ENCODE measurements at places on chromosomes 2 and 18.

GRCh38 chr2:216031960-216032689 is 18.8 kb upstream of the MREG start:
- DNase-seq, result no peak

DNA sequence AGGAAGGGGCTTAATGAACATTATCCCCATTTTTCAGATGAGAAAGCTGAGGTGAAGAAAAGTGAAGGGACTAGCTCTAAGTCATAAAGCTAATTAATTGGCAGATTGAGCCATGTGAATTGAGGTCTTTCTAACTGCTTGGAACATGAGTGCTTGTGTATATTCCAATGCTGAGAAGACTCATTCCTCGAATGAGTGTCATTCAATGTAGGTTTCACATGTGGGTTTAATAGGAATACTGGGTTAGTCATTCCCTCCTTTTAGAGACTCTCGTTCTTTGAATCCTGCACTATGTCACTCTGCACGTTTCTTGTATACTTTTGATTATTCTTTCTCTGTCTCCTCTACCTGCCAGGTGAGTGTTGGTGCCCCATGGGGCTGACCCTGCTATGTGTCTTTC is 218.2 kb downstream of the HRH4 start:
- DNase-seq, result no peak

DNA sequence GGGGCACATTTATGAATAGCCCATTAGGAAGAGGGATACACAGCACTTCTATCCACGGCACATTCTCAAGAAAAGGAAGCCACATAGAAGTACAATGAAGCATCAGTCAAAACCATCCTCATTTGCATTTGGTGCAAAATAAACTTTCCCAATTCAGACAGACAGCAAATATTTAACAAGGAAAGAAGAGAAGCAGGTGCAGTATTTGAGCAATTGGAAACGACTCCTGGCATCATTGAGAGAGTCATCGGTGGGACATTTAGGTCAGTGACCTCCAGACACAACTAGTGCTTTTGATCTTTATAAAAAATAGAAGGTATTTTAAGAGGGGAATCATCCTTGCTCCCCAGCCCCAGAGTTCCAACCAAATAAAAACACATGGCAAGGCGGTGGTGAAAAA is 118.0 kb downstream of the MREG start:
- DNase-seq, result no peak

DNA sequence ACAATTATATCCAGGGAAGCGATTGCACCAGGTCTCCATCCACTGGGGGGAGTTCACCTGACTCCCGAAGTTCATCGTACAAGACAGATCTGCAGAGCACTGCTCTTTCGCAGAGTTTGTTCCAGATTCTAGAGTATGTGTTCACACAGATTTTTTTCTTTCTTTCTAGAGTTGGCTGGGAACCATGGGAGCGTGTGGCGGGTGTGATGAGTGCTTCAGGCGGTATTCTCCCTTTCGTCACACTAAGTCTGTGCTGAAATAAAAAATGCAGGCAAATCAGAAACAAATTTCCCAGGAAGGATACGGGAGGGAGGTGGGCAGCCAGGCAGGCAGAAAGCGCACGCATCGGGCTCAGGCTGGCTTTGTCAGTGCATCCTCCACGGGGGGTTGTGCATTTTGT is 129.8 kb upstream of the SOX11 start:
- DNase-seq, result no peak

DNA sequence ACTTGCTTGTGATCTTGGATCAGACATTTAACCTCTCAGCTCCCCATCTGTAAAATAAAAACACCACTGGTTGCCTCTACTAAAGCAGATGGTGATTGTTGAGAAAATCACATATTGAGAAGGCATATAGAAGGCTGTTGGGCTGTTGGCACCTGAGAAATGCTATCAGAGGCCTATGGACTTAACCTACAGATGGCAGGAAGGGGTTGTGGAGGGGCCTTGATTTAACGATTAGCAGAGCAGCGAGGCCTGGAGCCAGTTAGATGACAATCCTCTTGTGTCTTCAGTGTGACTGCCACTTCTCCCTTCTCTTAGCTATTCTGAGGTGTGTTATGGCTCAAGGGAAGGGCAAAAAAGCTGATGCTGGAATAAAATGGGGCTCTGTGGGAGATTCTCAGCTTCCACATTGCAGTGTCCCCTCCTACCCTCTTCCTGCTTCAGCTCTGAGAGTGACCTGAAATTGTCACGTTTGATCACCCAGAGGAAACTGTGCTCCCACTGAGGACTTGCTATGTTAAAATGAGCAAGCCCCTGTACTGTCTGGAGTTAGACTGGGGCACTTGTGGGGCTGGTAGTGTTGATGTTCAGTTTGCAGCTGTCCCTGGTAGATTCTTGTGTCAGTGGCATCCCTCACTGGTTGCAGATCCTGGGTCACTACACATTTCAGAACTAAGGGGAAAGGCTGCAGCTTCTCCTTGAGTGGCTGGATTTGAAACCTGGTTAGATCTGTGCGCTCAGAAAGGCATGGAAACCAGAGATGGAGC is 31.5 kb downstream of the CXCR4 start:
- no peak for DNase-seq

DNA sequence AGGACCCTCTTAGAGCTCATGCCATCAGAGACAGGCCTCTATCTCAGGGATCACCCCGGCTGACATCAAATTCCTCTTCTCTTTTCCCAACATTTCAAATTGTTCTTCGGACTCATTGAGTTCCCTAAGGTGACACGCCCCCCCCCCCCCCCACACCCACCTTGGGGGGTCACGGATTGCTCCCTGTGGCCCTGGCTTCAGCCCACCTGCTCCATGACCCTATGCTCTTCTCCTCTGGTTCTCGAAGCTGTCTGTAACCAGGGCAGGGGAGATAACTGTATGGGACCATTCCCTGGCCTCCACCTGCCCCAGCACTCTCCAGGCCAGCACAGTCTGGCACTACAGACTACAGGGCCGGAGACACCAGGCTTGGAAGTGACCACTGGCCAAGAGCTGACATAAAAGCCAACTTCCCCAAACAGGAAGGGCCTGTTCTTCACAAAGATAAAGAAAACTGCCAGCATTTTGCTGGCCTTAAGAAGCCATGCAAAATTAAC is 7.1 kb downstream of the MTERF4 start:
- DNase-seq, result no peak

GRCh38 chr2:196413821-196414274 is 225.7 kb upstream of the CCDC150 start:
- no peak for DNase-seq

DNA sequence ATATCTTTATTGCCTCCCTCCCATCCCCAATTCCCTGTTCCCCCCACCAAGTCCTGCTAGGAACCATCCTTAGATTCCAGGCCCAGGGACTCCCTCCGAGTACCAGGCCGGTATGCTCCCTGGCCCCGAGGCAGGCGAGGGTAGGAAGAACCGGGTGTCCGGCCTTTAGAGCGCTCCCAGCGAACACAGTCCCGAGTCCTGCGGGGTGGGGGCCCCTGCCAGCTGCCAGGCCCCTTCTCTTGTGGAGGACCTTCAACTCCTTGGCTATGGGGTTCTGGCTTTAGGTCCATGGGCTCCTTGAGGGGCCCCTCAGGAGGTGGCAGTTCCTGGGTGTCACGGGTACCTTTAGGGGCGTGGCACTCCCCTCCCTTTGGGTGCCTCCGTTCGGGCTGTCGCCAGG is 4.4 kb downstream of the BCS1L start:
- DNase-seq, result no peak

- DNase-seq, result no peak
Measured at GRCh38 chr2:179840840-179841239, 20.6 kb downstream of the ZNF385B start.

DNA sequence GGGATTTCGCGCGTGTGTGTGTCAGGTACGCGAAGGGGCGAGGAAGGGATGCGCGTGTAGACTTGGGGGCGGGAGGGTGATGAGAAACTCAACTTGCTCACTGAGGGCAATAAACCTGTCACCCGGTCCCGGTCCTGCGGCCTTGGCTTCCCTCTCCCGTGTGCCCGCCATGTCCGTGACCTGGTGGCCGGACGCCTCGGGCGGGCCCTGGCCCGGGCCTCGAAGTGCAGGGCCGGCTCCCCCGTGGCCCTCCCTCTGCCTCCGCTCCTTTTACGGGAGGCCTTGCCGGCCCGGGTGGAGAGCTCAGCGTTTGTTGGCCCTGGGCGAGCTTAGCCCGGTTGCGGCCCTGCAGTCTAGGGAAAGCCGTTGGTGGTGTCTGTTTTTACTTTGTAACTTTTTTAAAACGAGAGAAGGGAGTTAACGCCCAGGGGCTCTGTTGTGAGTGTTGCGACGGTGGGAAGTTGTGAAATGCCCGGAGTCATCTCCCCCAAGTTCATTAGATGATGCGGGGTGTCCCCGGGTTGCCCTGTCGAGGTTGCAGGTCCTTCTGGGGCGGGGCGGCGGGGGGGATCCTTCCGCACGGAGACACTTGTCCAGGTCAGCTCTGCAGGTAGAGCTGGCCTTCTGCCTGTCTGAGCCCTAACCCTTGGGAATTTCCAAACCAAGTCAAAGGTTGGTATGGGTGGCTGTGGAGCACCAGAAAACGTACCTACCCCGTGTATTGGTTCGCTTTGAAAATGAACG is 883 bp downstream of the SMCHD1 start:
- peak; percentile 79 for DNase-seq

- peak; percentile 68 for DNase-seq
Measured at GRCh38 chr2:9333591-9334171, 89.6 kb downstream of the ITGB1BP1 start.

DNA sequence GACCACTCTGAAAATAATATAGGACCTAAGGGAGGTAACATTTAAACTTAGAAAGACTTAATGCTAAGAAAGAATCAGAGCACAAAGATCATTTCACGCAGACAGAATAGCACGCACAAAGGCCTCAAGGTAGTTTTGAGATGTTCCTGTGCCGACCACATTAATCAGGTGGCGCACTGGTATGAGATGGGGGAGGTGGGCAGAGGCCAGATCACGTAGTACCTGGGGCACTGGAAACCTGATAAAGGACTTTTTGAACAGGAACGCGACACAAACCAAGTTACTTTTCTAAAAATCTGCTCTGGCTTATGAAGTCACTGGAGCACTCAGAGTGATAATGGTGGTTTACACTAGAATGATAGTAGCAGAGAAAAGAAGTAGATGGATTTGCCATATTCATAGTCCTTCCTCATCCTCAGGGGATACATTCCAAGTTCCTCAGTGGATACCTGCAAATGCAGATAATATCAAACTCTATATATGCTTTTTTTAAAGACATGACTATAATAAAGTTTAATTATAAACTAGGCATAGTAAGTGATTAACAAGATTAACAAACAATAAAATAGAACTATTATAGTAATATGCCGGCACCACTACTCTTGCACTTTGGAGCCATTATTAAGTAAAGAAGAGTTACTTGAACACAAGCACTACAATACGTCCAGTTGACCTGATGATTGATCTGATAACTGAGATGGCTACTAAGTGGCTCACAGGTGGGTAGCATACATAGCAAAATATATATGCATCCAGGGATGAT is 42.6 kb upstream of the CDCA7 start:
- no peak for DNase-seq

- no peak for DNase-seq
Measured at GRCh38 chr2:181126311-181126868, 146.0 kb downstream of the UBE2E3 start.

DNA sequence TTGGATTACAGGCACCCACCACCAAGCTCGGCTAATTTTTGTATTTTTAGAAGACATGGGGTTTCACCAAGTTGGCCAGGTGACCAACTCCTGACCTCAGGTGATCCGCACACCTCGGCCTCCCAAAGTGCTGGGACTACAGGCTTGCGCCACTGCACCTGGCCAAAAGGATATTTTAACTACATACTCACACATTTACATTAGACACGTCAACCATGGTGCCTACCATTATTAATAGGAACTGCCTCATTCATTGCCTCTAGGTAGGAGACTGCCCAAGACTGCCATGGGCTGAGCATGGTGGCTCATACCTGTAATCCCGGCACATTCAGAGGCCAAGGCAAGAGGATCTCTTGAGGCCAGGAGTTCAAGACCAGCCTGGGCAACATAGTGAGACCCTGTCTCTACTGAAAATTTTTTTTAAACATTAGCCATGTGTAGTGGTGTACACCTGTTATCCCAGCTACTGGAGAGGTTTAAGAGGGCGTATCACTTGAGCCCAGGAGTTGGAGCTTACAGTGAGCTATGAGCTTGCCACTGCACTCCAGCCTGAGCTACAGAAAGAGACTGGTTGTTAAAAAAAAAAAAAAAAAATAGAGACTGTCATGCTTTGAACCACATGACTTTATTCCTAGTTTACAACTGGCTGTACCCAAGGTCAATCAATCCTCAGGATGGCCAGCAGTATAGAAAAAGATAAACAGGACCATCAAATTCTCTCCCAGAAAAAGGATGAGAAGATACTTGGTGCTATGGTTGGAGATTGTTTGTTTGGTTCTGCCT is 31.1 kb upstream of the EPC2 start:
- DNase-seq, result no peak
